ENCODE measurements at places on chromosomes 2 and 18.

DNA sequence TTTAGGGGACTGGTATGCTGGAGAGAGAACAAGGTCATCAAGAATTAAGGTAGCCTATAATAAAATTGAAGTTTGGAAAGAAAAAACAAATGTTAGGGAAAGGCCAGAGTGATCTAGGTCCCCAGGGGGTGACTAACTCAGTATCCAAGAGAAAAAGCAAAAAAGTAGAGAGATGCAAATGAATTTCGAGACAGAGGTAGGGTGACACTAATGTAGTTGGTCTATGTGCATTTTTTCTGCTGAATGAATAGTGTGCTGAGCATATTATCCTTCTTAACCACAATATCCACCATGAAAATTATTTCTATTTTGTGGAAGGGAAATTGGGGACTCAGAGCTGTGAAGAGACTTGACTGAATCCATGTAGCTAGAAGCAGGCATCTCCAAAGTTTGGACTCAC is 9.8 kb downstream of the IL36A start:
- no peak for DNase-seq

- DNase-seq = no peak
Measured at GRCh38 chr2:189576396-189576795, 4.2 kb downstream of the SLC40A1 start.

- DNase-seq = peak; percentile 14
Measured at GRCh38 chr2:28300485-28301341, 91.9 kb upstream of the FOSL2 start.

- DNase-seq = no peak
Measured at GRCh38 chr2:170276056-170276455, 98.1 kb downstream of the MYO3B start.

- no peak for DNase-seq
Measured at GRCh38 chr2:128289439-128289838, 29.2 kb downstream of the HS6ST1 start.

GRCh38 chr2:188181067-188181838 is 110.4 kb upstream of the GULP1 start:
- DNase-seq = no peak

GRCh38 chr18:29160170-29160569 is 983.2 kb upstream of the CDH2 start:
- DNase-seq = no peak

GRCh38 chr2:222268311-222268990 is 30.3 kb downstream of the PAX3 start:
- DNase-seq = no peak

GRCh38 chr2:135245071-135245470 is 193.0 kb downstream of the RAB3GAP1 start:
- no peak for DNase-seq

GRCh38 chr2:191155608-191156071 is 4.8 kb upstream of the STAT4 start:
- DNase-seq = no peak

- no peak for DNase-seq
Measured at GRCh38 chr2:177161741-177162460, 50.7 kb upstream of the HNRNPA3 start.

DNA sequence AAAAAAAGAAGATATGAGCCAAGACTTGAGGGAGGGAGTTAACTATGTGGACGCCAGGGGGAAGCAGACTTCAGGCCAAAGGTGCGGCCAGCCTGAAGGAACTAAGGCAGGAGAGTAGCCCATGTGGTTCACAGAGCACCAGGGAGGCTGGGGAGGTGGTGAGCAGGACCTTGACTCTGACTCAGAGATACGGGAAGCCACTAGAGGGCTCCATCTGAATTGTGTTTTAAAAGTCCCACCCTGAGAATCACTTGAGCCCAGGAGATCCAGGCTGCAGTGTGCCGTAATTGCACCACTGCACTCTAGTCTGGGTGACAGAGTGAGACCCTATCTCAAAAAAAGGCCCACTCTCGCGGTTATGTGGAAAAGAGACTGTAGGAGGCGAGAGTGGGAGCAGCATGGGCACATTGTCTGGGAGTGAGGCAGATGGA is 12.3 kb downstream of the CEP192 start:
- no peak for DNase-seq

Data from CMK (cell line).